Activated T-cell treated with anti-CD3 and anti-CD28 coated beads, Interleukin-2, amount 50 U/mL, for 48 hours (primary cell): ENCODE measurements at places on chromosomes 3 and 15.

- no peak for DNase-seq
Observed at GRCh38 chr3:98588065-98588464, 5.3 kb downstream of the CPOX start.

- no peak for DNase-seq
Observed at GRCh38 chr15:61668444-61668843, 391.8 kb downstream of the VPS13C start.

DNA sequence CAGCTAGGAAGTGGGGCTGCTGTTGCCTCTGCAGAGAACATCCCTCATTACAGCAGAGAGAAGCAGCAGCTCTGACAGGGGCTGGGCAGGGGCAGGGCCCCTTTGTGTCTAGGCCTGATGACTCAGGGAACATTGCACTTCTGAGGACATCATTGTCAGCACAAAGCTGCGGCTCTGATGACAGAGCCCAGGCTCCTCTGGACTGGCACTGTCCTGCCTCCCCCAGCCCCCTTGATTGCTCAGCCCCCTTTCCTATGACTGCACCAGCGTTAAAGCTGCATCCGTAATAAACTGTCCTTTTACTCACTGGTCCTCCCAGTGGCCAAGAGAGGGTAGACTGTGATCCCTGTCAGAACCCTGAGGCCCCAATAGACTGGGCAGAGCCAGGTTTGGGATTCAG is 18.3 kb downstream of the TRH start:
- DNase-seq, result no peak

GRCh38 chr3:40043444-40043755 is 234.0 kb downstream of the MYRIP start:
- no peak for DNase-seq

DNA sequence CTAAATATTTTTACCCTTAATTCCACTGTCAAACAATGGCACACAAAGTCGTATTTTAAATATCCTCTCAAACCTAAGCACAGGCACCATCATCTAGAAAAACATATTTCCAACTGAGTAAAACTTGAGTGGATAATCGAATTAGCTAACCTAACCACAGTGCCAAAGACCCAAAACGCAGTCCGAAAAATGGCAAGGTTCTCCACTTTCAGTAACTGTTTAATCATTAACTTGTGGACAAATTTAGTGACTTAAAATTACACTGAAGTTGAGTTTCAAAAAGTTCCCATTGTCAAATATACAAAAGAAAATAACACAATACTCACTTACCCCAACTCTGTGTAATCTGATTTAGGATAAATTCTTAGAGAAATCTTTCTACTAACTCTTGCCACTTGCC is 10.0 kb downstream of the CNBP start:
- DNase-seq, result no peak

DNA sequence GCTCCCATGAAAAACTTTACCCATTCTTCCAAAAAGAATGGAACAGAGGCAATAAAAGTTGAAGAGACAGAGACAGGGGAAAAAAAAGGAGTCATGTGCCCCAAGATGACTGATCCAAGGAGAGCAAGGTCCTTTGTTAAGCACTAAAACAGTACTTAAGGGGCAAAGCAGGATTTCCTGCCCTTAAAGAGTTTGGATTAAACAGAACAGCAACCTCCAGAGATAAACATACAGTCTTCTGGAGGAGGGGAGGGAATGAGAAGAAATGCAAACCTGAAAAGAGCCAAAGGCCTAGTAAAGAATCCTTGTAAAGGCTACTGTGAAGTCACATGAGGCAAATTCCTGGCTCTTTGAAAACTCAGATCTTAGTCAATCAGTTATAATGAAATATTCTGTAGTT is 38.2 kb downstream of the SHQ1 start:
- no peak for DNase-seq

GRCh38 chr15:77426871-77427270 is 6.2 kb downstream of the HMG20A start:
- no peak for DNase-seq

DNA sequence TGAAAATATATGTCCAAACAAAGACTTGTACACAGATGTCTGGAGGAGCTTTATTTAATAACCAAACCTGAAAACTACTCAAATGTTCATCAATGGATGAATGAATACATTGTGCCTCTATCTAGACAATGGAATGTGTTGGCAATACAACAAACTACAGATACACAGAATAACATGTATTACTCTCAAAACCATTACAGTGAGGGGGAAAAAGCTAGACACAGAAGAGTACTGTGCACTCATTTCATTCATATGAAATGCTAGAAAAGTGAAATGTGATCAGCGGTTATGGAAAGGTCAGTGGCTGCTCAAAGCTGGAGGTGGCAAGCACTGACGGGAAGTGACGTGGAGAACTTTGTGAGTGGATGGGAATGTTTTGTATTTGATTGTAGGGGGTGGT is 13.2 kb downstream of the STOML1 start:
- no peak for DNase-seq

DNA sequence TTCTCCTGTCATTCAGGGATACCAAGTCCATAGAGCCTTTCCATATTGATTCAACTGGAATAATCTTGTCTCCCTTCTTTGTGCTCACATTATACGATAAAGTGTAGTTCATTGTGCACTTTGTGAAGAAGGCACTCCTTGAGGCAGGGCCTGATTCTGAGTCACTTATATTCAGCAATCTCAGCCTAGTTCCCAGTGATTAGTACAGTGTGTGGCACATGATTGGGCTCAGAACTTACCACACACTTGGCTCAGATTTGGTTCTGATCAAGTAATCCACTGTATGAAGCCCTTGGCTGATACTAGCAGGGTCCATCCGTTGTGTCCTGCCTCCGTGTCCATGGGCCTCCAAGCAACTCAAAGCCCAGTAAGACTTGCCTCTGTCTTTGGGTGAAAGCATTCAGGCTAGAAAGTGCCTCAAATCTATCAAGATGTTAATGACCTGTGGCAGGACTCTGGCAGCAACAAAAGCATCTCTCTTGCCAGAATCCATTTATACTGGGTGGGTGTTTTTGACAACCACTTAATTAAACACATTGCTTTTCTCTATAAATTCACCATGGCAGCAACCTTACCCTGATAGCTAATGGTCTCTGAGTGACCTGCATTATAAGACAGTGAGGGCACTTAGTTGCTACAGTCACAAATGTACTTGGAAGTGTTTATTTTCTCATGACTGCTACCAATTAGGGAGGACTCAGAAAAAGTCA is 51.3 kb downstream of the TPRG1 start:
- no peak for DNase-seq

DNA sequence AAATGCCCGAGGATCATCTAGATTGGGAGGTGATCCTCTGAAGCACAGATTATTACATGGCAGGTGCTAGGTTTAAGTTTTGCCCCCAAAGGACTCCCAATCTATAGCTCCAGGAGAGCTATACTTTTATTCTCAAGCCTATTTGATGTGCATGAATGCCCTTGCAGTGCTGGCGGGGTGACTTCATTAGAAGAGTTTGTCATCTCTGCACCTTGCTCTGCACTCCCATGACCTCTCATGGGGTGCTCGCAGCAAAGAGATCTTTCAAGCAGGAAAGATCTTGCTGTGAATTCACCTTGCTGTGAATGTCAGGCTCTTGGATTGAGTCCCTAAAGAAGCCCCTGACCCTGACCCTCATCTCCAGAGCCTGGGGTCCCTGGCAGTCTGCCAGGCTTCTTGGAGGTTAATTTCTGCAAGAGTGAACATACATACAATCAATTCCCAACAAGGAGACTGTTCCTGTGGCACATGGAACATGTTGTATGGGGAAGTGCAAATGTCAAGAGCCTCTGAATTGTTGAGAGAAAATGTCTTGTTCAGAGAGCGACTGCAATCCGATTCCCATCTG is 45.9 kb downstream of the FAM43A start:
- no peak for DNase-seq

DNA sequence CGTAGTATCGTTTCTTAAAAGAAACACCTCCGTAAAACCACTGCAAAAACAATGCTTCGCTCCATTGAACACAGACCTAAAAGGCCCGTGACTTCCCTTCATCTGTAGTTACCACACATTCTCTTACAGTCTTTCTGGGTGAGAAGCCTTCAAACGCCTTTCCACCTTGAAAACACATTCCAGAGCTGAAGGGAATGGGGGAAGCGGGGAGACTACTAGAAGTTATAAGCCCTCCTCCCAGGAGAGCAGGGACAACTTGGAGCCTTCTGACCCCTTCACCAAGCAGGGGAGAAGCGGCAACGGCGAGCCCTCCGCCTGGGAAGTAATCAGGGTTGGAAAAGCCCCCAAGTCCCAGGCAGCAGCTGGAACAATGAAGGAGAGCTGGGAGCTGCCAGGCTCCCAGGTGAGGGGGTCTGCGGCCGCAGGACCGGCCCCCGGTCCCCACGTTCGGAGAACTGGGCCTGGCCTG is 461 bp downstream of the SECISBP2L start:
- DNase-seq, result no peak

DNA sequence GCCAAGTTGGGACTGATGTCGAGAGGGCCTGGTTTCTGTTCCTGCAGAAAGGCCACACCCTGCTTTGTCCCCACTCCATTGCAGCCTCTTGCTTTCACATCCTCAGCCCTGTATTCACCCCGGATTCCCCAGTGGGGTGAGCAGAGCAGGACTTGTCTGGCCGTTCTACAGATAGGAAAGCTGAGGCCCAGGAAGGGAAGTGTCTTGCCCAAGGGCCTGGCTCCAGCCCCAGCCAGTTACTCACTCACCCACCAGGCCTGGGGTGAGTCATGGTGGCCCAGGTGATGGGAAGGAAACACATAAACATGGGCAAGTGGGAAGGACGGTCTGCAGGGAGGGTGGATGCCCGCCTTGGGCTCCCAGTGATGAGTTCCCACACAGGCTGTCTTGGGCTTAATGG is 6.1 kb upstream of the DUSP7 start:
- DNase-seq, result no peak

- no peak for DNase-seq
Observed at GRCh38 chr3:99253963-99254355, 352.5 kb upstream of the DCBLD2 start.

- no peak for DNase-seq
Observed at GRCh38 chr15:84961114-84961452, 20.6 kb upstream of the PDE8A start.

- no peak for DNase-seq
Observed at GRCh38 chr3:61985020-61985419, 388.3 kb downstream of the FEZF2 start.

DNA sequence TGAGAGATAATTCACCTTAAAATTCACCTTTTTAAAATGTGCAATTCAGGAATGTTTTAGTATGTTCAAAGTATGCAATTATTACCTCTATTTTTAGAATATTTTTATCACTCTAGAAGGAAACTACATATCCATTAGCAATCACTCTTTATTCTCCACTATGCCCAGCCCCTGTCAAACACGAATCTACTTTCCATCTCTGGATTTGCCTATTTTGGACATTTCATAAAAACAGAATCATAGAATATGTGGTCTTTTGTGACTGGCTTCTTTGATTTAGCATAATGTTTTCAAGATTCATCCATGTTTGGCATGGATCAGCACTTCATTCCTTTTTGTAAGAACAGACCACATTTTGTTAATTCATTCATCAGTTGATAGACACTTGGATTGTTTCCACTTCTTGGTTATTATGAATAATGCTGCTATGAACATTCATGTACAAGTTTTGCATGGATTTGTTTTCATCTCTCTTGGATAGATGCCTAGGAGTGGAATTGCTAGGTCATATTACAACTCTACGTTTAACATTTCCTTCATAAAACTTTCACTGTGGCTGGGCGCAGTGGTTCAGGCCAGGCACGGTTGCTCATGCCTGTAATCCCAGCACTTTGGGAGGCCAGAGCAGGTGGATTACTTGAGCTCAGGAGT is 12.7 kb downstream of the HMCES start:
- DNase-seq, result no peak

DNA sequence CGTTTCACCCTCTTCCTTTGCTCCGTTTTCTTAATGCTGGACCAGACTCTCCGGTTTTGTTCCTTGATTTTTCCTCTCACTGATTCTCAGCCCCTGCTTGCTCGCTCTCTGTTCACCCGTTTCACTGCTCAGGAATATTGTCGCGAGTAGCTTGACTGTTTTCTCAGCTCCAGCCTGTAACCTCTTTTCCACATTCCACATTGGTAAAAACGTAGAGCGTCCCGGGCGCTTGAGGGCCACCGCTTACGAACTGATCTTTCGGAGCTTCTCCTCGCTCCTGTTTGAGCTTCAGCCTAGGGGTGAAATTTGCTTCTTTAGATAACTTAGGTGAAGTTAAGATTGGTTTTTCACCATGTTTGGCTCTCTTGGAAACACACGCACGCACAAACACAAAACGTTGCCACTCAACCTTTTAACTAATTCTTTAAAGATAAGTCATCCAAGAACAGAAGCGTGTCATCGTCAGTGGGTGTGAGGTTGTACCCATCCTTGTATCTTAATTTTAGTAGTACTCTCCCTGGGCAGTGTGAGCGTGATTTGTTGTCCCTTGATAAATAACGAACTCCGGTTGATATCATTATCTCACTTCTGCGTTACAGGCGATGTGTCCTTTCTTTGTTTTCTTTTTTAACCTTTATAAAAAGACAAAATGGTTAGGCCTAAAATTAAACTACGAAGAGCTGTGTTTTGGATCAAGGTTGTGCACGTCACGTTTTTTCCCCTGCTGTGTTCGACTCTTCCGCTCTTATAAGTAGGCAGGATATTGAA is 1.0 kb downstream of the PAK2 start:
- no peak for DNase-seq

- DNase-seq, result peak; percentile 84
Observed at GRCh38 chr15:84604826-84605553, 4.2 kb downstream of the ZSCAN2 start.

- DNase-seq, result no peak
Observed at GRCh38 chr15:50361756-50362155, 6.8 kb upstream of the GABPB1 start.

- no peak for DNase-seq
Observed at GRCh38 chr15:90813796-90814190, 54.6 kb upstream of the FURIN start.

DNA sequence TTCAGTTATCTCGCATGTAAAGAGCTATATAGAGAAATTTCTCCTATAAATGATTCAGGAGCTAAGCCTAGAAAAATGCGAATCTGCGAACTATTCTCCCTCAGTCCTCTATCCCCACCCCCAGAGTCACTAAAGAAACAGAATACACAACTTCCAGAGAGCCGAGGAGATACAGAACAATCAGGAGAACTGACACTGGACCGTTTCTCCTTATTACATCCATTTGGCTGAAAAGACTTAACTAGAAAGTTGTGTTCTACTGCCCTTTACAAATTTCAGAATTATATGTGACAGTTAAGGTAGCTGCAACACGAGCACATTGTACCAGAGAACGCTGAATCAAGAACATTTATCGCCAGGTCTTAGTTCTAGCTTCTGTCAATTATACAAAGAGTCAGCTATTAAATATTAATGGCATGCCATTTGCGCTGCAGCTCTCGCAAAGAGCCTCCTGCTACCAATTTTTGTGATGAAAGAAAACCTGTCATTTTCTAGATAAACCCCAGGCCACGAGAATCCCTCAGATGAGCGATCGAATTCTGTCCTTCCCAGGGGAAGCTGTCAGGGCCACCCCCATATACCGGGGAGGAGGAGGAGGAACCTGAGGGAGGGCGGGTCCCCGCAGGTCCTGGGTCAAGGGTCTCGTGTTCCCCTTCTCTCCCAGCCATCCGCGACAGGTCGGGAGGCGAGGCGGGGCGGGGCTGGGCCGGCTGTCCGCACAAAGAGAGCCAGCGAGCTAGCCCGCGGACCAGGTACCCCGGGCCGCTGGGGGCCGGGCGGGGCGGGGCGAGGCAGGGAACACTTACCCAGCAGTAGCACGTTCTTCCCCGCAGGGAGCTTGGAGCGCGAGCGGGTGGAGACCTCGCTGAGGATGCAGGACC is 878 bp downstream of the DYNC1LI1 start:
- peak; percentile 73 for DNase-seq
